ENCODE measurements at places on chromosomes 4 and X.

DNA sequence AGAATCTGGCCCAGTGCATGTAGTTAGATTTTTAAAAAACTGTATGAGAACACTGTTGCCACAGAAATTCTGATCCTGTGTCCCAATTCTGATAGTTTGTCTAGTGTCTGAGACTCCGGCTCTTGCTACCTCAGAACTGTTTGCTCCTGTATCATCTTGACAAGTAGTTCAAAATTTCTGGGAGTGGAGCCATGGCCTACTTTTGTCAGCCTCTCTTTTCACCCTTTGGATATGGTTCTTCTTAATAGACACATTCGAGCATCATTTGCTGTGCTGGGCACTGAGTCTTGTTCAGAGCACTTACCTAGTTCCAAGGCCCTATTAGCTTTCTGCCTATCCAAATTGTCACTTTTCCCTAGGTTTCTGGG is 46.9 kb downstream of the ATP10D start:
- no peak for DNase-seq

- no peak for DNase-seq
These were observed 94.7 kb upstream of the SRD5A3 start for GRCh38 chr4:55251342-55251741.

DNA sequence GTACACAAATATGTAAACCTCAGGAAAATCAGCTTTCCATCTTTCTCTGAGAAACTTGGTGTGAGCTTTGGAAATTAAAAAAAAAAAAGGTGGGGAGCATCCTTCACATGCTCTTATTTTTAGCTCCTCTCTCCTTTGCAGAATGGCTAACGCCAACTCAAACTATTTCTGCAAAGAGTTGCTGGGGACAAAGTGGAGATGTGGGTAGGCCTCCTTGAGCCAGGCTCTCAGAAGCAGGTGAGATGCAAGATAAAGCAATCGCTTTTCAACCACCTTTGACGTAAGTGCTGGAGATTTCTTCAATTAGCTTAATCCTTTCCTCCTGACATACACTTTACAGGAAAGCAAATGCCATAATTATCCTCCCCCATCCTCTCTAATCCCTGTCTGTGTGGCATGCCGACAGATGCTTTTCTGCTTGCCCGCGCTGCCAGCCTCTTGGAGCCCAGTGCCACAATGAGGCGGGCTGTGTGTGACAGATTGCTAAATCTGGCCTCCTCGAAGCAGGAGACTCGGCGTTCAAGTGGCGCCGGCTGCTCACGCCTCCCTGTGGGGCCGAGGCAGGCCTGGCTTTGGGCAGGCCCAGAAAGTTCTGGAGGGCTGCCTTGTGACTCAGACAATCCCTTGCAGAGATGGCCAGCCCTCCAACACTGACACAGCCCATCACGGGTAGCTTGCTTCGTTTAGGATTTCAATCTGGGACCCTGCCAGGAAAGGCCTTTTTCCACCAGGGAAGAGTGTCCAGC is 64.9 kb upstream of the SOD3 start:
- no peak for DNase-seq

GRCh38 chrX:41258871-41259270 is 75.1 kb upstream of the DDX3X start:
- DNase-seq, result no peak

GRCh38 chrX:153303276-153304262 is 18.0 kb downstream of the PNMA6F start:
- no peak for DNase-seq

- DNase-seq, result no peak
These were observed 167.4 kb upstream of the TACR3 start for GRCh38 chr4:103887191-103887590.

GRCh38 chrX:7828594-7828993 is 14.4 kb upstream of the VCX start:
- DNase-seq, result no peak

GRCh38 chr4:39044956-39045826 is 13.0 kb upstream of the TMEM156 start:
- DNase-seq, result no peak

DNA sequence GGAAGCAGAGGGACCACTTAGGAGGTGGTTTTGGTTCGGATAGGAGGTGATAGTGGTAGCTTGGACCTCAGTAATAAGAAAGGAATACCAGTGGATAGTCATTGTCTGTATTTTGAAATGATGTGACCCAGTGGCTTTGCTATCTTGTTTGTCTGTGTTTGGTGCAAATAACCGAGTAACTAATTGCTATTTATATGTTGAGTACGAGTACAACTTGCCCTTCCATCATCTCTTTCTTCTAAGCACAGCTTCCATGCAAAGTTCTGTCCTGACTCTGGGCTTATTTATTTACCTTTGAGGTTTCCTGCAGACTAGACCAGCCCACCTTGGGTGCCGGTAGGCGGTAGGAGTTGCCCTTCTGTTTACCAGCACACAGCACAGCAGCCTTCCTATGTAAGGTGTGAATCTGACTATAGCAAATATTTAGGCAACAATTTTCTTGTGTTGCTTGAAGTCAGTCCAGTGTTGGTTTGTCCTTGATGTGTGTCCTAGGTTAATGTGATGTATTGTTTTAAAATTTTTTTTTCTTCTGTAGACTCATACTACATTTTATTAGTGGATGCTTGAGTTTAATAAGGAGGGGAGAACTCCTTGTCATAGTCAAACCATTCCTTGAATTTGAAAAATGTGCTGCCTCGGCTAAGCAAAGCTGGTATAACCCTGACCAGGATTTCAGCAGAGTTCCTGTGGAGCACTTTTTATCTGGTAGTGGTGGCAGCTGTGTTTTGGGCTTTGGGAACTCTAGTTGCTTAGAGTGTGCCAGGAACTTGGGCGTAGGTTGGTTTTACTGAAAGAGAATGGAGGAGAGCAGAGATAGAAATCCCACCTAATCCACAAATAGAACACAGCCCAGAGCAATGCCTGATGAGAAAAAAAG is 21.9 kb downstream of the PTTG2 start:
- no peak for DNase-seq

- no peak for DNase-seq
These were observed 60.9 kb upstream of the PACRGL start for GRCh38 chr4:20639346-20639745.

GRCh38 chrX:599837-600715 is 30.5 kb upstream of the SHOX start:
- DNase-seq, result no peak

GRCh38 chr4:119666653-119667091 is 38.1 kb upstream of the PDE5A start:
- no peak for DNase-seq

DNA sequence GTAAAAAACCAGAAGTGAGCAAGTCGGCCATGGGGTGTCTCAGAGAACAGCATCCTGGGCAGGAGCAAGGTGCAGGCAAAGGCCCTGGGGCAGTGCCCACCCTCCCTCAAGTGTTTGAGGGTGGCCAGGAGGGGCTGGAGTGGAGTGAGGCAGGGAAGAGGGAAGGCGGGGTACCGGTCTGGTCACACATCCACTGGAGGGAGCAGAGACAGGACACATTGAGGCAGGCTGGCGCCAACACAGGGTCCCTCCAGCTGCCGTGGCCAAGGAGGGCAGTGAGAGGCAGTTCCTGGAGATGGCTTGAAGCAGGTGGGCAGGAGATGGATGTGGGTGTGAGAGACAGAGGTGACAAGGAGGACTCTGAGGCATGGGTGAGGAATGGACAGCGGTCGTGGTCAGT is 20.3 kb upstream of the RNF4 start:
- DNase-seq, result no peak

DNA sequence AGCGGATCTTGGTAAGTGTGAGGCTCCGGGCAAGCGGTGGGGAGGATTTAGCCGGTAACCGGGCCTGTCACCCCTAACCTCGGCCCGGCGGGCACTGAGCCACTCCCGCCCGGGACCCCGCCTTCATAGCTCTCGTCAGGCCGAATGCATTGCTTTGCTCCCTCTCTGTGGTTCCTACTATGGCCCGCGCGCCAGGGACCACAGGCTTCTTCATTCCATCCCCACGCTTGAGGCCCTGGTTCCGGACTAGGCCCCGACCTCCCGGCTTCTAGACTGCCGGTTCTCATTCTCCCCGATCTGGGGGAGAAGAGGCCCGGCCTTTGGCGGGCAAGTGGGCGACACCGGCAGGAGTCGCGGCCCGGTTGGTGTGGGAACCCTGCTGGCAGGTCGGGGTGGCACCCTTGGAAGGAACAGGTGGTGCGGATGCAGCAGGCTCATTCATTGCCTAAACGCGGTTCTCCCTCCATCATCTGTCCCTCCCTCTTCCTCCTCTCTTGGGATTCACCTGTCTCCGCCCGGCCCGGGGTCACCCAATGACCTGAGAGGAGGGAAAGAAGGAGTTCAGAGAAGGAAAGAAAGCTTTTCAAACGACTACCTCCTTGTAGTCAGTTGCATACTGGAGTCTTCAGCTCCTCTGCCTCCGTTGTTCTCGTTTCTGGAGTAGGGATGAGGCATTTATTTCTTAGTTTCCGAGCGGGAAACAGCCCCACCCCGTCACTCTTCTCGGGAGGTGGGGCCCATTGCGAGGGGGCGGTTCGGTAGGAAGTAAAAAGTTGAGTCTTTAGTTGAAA is at the start of gene NDUFC1:
TSS of gene NDUFC1 (minus strand) at position 657 of the 791 bp plus-strand sequence. CDS start 6,679 bp downstream, outside the sequence.
- DNase-seq, result peak; percentile 48

DNA sequence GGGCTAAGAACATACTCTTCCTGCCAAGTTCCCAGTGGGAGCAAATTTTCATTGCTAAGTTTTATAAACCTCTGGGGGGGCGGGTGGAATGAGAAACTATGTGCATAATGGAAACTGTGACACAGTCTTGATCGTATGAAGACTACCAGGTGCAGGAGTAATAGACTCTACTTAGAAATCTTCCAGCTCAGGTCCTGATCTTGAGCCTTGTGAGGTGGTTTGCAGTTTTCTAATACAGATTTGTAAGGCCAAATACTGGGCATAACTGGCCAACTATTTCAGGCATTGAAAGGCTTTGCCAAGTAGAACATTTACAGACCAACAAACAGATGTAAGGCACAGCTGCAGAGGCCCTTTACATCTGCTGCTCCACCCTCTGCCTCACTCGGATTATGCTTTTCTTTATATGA is 89.7 kb upstream of the CBR4 start:
- DNase-seq, result no peak

DNA sequence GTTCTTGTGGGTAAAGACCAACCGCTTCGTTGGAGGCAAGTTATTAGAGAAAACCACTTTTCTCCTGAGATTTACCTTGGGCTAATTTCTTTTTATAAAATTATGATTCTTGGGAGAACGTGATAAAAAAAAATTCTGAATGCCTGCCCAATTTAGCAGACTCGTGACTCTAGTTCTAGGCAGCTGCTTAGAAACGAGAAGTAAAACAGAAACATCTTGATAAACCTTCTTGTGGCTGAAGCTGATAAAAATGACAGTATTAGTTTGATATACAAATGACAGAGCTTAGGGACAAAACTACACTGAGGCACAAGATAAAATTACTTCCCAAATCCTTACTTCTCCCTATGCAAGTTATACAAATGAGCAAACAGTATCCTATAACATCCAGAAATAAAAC is 458.9 kb upstream of the TEX13C start:
- no peak for DNase-seq

GRCh38 chr4:88865046-88865445 is 167.4 kb upstream of the NAP1L5 start:
- no peak for DNase-seq

- DNase-seq, result peak; percentile 40
These were observed 41.4 kb downstream of the SRPX2 start for GRCh38 chrX:100685284-100685996.

- peak; percentile 39 for DNase-seq
These were observed 89.8 kb downstream of the PDGFRA start for GRCh38 chr4:54318904-54319303.

GRCh38 chr4:112978691-112979472 is 70.6 kb upstream of the ANK2 start:
- DNase-seq, result no peak

- DNase-seq, result no peak
These were observed 91.5 kb upstream of the S100G start for GRCh38 chrX:16558489-16558888.

DNA sequence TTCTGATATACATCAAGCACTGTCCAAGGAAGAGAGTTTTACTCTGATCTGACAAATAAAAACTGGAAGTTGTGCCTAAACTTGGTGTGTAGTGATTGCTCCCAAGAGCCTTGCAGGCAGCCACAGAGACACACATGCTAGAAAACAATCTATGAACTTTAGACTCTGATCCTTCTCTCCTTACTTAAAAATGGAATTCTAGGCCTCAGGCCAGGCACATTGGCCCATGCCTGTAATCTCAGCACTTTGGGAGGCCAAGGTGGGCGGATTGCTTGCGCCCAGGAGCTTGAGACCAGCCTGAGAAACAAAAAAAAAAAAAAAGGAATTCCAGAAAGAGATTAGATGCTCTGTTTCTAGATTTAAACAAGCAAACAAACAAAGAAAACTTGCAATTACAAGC is 45.6 kb upstream of the S100G start:
- DNase-seq, result no peak

GRCh38 chr4:95877636-95878035 is 37.7 kb downstream of the PDHA2 start:
- no peak for DNase-seq

DNA sequence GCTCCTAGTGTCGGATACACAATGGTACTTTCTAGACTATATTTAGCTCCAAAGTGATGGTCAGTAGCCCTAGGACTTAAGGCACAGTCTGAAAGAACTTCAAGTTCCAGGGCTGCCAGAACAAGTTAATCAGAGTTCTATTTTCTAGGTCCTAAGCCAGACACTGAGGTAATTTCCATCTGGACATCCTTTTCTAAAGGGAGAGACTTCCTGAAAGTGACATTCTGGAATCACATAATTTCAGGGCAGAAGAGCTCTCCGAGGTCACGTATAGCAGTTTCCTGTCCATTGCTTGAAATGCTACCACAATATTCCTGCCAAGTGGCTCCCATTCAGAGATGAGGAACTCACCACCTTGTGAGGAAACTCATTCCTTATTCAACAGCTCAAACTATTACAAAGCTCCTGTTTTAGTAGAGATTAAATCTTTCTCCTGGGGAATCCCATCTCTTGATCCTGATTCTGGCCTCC is 117.9 kb downstream of the COL25A1 start:
- DNase-seq, result no peak

DNA sequence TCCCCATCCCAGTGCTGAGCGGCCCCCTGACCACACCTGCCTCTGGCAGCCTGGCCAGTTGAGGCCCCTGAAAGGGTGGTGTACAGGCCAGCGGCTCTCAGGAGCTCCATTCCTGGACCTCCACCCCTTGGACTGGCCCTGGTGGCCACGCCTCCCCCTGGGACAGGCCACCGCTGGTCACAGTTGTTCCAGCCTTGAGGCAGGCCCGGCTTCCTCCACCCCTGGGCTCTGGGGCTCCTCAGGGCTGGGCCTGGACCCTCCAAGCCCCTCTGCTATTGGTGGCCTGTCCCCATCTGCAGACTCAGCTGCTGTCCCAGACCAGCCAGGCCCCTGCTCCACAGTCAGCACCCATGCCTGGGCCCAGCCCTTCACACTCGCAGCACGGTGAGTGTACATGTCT is 93.2 kb upstream of the NKX1-1 start:
- DNase-seq, result no peak

- no peak for DNase-seq
These were observed 128.0 kb downstream of the AFAP1 start for GRCh38 chr4:7811536-7812191.

DNA sequence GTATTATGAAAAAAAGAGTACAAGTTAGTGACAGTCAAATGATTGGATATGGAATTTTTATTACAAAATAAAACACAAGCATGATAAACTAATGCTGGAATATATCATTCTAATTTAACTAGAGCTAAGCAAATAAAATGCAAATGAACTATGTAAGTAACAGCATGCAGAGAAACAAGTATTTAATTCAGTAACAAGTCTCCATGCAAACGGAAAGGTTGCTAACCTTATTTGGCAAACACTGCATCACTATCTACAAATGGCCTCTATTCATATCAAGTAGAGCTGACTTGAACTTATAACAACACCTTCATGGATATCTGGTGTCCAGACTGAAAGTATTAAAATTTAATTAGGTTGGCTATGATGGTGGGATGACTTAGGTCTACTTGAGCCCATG is 15.4 kb downstream of the PPM1K start:
- DNase-seq, result no peak
